Natural killer cell (primary cell): ENCODE measurements at places on chromosomes 2 and 18.

DNA sequence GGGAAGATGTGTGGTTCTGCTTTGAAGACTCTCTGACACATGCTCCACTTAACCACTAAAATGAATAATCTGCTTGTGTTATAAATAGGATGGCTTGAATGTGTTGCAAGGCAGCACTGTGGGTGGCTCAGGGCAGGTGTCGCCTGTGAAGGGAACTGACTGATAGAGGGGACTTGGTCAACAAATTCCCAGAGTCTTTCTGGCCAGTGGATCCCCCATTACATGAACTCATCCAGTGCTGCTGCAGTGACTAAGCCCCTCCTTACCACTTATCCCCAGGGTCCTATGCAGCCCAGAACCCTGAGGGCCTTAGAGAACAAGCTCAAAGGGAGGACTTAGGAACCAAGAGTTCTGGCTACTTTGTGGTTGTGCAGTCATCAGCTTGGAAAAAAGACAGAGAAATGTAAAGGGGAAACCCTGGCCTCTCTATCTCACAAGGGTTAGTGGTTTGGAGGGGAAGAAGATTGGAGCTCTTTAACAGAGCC is 226.2 kb upstream of the TNP1 start:
- no peak for DNase-seq

DNA sequence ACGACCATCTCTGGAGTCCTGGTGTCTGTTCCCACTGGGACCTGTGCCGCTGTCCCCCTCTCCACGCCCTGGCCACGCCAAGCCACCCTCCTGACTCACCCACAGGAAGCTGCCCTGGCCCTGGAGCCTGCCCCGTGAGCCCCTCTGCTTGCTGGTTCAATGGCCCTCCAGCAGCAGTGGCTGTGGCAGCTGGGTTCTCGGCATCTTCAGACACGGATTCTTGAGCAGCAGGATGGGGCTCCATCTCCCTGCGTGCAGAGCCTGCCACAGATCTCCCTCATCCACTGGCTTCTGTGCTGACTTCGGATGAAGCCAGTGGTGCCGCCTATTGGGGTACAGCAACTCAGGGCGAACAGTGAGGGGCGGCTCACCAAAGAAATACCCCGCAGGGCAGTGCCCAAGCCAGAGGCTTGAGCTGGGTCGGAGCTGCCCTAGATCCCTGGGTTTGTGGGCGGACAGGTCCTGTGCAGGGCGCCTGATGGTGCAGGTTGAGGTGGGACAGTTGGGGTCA is 14.0 kb downstream of the CAPN10 start:
- DNase-seq, result no peak

GRCh38 chr18:35770376-35771014 is 189.0 kb downstream of the GALNT1 start:
- DNase-seq, result no peak

DNA sequence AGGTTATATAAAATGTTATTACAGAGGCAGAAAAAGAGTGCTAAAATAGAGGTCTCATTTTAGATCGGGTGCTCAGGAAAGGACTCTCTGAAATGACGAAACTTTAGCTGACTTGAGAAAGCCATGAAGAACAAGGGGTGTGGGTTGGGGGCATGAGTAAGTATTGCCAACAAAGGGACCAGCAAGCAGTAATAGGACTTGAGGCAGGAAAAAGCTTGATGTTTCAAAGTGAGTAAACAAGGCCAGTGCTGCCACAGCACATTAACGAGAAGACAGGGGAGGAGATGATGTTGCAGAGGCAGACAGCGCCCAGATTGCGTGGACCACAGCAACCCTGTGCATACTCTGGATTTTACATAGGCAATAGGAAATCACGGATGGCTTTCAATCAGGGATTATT is 318.8 kb downstream of the ZEB2 start:
- DNase-seq, result no peak

DNA sequence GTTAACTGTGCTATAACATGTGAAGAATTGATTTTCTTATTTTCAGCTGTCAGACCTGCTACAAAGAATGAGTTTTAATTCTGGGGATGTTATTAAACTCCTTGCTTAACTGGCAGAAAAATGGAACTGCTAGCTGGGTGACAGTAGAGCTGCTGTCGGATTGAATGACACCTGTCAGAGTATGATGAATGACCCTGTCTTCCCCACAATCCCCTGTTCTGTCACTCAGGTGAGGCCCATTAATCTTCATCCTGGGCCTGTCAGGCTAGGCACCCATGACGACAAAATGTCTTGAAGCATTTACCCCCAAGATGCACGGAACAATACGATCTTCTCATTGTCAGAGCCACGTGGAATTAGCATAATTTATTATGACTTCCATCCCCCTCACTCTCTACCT is 129.9 kb upstream of the ETAA1 start:
- DNase-seq, result no peak

GRCh38 chr18:76499021-76499420 is 4.0 kb upstream of the ZNF516 start:
- DNase-seq, result no peak

DNA sequence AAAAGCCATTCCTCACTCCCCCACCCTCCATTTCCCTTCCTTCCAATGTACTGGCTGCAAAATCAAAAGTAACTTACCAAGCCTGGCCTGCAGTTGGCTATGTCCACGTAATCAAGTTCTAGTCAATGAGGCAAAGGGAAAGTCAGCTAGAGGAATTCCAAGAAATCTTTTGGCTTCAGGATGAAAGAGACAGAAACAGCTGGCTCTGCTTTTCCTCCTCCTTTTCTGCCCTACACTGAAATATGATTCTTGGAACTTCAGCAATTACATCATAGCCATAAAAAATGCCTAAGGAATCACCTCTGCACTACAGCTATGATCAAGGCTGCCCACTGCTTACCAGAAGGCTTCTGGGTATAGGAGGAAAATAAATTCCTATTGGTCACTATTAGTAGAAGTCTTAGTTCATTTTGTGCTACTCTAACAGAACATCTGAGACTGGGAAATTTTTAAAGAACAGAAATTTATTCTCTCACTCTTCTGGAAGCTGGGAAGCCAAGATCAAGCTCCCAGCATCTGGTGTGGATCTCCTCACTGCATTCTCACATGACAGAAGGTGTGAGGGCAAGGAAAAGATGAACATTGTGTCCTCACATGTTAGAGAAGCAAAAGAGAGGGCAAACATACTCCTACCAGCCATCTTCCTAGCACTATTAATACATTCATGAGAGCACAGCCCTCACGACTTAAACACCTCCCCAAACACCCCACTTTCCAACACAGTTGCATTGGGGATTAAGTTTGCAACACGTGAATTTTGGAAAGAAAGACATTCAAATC is 219.9 kb downstream of the TMX3 start:
- DNase-seq, result no peak

GRCh38 chr18:26134107-26134506 is 438 bp downstream of the PSMA8 start:
- no peak for DNase-seq

DNA sequence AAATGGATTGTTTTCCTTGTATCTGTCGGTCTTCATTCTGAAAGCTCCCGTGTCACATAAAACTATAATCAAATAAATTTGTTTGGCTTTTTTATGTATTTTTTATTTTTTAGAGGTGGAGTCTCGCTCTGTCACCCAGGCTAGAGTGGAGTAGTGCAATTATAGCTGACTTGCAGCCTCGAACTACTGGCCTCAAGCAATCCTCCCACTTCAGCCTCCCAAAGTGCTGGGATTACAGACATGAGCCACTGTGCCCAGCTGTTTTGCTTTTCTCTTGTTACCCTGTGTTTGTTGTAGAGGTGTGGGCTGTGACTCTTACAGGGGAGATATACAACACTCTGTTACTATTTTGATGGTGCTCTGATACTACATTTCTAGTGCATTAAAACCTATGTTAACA is 2.2 kb downstream of the GALM start:
- no peak for DNase-seq

- no peak for DNase-seq
These were observed 36.9 kb upstream of the PTMA start for GRCh38 chr2:231671270-231672050.

- DNase-seq, result no peak
These were observed 4.6 kb downstream of the BCL11A start for GRCh38 chr2:60548845-60549237.
